ENCODE measurements at places on chromosomes 1 and 21. TPM values are rescaled to one million over a fixed set of nuclear protein-coding genes. Genes with fewer than 3 reads are reported as not detected.

KANK4 gene
- total RNA-seq: 1.4 TPM

GBP6 gene
- 0.26 TPM for total RNA-seq

HS2ST1 gene
- 22.1 TPM for total RNA-seq

LDLRAD1 gene
- total RNA-seq: not detected

ATF6 gene
- 38.2 TPM for total RNA-seq

SPRR2G gene
- total RNA-seq: not detected

DYRK3 gene
- 3.2 TPM for total RNA-seq

WDR64 gene
- 0.80 TPM for total RNA-seq

ETV3L gene
- not detected for total RNA-seq

RIMS3 gene
- total RNA-seq: 5.4 TPM

CFHR1 gene
- total RNA-seq: 0.49 TPM

PDIK1L gene
- total RNA-seq: 6.8 TPM

HES3 gene
- total RNA-seq: not detected

Data from endothelial cell (in vitro differentiated cells).